ENCODE measurements at places on chromosomes 1 and 21.

- no peak for DNase-seq
Measured at GRCh38 chr1:8013800-8014199, 12.3 kb downstream of the ERRFI1 start.

DNA sequence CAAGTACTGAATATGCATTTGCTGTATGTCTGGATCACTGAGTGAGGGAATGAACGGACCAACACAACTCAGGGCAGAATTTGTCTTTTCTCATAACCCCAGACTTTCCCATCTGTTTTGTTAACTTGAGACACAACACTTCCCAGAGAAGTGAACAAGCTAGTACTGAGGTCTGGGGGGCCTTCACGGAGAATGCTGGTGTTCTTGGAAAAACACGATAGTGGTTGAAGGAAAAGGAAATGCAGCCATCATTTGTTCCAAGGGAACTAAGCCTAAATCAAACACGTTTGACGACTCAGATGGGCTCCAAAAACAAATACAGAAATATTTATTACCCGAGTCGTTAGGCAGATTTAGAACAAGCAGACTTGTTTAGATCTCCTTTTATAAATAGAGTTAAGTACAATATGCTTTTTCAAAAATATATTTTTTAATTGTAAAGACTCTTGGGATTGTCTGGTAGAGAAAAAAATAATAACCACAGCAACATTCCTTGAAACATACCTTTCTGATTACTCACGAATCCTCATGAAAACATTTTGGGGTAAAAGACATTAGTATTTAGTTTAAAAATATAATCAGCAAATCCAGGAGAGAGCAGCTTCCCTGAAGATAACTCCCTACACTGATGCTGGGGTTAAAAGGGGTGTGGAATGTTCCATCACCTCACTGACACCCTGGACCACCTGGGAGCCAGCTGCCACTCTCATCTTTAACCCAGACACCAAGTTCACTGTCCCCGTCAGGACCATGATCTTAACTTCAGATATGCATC lies 427.7 kb upstream of the RUNX1 start:
- no peak for DNase-seq

DNA sequence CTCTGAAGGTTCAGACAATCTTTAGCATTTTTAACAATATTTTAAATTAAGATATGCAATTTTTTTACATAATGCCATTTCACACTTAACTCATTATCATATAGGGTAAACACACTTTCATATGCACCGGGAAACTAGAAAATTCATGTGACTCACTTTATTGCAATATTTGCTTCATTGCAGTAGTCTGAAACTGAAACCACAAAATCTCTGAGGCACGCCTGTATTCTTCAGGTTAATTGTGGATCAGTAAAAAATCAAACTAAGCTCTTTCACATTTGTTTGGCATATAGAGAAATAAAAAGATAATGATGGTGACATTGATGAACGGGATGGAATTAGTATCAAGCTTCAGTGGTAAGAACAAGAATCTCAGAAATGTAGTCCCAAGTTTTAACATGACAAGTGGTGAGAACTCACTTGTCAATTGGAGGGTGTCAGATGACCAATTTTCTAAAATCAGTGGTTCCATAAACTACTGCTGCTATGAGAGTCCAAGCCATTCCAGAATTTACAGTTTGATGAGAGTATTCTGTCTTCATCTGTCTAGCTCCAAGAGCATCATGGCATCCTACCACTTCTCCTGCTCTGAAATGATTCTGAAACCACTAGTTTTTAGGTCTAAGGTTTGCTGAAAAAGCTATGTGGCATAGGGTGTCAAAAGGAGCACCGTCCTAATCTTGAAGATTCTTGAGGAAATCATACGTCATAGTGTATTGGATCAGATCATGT lies 281.0 kb downstream of the PTPRC start:
- no peak for DNase-seq

DNA sequence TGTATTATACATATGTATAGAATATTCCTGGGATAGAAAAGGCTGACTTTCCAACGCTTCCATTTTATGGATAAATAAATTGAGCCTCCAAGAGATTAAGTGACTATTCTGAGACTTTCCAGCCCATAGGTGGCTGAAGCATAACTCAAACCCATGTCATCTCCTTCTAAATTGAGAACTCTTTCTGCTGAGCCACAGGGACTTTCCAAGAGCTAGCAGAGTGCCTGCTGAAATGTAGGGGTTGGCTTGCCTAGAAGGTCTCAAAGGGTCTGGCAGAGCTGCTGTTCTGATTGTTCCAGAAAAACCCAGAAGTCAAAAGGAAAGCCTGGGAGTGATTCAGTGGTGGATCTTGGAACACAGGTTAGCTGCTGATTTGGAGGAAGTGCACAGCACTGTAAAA lies 146.4 kb upstream of the BEND5 start:
- DNase-seq: no peak

DNA sequence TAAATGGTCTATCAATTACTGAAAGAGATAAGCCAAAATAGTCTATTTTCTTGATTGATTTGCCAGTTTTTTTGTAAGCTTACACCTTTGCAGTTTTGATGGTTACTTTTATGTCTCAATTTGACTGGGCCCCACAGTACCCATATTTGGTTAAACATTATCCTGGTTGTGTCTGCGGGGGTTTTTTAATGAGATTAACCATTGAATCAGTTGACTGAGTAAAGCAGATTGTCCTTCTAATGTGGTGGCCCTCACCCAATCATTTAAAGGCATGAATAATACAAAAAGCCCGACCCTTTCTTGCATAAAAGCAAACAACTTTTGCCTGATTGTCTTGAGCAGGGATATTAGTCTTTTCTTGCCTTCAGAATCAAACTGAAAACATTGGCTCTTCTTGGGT lies 650.0 kb upstream of the RGS18 start:
- no peak for DNase-seq

DNA sequence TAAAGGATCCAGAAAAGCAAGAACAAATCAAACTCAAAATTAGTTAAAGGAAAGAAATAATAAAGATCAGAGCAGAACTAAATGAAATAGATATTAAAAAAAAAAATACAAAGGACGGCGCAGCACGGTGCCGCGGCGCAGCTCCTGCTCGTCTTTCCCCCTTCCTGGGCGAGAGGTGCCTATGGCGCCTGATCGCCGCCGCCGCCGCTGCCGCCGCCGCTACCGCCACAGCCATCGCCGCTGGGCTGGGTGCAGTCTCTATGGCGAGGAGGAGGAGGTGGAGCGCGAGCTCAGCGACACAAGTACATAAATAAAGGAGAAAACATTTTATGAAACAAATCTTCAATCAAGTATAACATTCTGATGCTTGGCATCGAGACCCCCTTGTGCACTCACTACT lies 77.6 kb upstream of the VANGL1 start:
- DNase-seq: no peak

- DNase-seq: no peak
Measured at GRCh38 chr1:52707927-52708655, 9.9 kb upstream of the COA7 start.

DNA sequence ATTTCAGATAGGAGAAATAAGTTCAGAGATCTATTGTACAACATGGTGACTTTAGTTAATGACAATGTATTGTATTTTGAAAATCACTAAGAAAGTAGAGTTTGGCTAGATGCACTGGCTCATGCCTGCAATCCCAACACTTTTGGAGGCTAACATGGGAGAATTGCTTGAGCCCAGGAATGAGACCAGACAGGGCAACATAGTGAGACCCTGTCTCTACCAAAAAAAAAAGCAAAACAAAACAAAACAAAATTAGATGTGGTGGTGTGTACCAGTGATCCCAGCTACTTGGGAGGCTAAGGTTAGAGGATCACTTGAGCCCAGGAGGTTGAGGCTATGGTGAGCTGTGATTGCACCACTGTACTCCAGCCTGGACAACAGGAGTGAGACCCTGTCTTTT lies 27.2 kb downstream of the IVNS1ABP start:
- no peak for DNase-seq

DNA sequence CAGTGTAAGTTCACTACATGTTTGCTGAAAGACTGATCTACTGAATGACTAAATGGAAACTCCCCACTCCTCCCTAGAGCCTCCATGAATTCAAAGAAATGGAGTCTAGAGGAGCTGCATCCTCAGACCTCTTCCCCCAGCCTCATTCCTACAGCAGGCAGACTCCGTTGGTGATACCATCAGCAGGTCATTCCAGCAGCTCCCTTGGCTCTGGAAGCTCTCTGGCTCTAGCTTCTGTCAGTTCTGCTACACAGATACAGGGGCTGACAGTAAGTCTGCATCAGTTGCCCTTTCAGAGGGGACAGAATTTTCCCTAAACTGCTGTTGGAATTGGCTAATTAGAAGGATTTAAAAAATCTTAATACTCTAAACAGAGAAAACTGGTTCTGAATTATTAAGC lies 31.7 kb upstream of the DMRTA2 start:
- no peak for DNase-seq

DNA sequence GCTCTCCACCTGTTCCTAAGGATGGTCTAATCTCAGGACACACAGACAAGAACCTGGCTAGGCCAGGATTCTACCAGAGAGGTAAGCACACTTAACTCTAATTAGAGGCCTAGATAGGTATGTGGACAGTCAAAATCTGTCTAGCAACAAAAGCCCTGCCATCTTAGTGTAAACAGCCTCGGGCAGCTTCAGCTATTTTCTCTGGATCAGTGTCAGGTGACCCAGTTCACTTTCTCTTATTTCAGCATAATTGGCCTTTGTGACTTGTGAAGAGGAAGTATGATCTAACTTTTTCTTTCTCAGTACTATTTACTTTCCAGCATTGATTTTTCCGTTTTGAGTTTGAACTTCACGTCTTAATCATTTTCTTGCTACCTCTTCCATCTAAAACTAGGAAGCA lies 217.7 kb downstream of the CRB1 start:
- no peak for DNase-seq

Data from hindlimb muscle (tissue), 1 donor.